ENCODE measurements at places on chromosomes 5 and 9.

DNA sequence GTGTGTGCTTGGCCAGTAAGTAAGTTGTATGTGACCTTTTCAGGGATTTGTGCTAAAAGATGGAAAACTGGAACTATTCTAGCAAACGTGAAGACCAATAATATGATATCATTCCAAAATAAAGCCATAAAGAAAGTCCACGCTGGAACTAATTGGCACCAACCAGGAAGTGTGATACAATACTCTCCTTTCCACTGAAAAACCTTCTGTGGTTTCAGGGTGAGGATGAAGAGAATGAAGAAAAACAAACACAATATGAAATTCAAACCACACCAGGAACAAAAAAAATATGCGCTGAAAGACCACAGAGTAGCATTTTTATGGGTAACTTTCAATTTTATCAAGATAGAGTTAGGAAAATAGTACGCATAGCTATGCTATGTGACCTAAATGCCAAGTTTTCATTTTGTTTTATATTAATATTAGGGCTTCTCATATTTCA lies 105.8 kb downstream of the EFNA5 start:
- DNase-seq, result no peak

DNA sequence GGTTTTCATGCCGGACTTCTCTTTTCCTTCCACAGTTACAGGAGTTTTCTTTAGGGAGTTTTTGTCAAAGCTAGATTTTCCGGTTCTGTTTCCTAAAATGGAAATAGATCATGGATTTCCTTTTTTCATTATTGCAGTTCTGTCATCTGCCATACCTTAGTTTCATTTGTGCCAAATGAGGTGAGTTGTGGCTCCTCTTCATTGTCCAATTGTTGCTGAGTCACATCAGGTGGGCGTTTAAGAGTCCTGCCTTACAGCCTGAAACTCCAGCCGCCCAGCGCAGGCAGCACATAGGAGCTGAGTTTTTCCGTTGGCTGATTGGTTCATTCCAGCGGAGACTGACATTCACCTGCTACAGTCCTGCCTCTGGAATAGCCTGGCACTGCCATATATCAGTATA lies 14.1 kb downstream of the SLC25A25 start:
- no peak for DNase-seq

DNA sequence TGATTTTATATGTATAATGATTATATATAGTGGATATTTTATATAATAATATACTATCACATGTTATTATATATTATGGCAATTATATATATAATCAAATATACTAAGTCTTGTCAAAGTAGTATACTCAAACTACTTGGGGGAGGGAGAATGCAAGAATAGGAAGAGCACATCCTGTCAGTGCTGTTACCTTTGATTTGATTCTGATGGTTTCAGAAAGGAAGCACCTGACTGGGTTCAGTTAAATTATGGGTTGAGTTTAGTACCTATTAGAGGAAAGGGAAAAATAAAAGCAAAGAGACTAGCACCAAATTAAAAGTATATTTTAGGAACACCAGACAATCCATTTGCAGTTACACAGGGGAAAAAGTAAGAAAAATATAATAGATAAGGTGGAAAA lies 107.6 kb downstream of the GRIA1 start:
- DNase-seq, result peak; percentile 60

DNA sequence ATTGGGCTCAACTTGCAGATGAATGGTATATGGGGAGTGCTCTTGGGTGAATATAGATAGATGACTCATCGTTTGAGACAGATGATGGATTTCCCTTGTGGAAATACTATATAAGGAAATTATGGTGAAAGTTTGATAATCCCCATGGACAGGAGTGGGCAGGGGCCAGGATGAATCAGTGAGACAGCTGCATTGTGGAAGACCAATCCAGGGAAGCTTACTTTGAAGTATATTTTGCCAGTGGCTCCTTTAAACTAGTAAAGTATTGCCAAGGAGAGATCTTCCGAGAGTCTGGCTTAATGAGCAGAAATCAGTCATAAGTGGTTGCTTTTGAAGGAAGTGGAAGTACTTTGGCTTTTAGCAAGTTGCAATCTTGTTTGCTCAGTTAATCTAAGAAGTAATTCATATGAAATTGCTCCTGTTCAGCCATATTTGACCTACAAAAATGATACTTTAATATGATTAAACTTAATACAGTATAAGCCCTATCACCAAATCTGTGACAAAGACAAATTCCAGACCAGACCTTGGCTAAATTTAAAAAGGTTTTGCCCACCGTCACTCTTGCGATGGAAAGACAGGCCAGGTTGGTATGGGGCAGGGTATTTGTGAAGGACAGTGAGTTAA lies 9.3 kb upstream of the TNC start:
- DNase-seq, result no peak
